ENCODE measurements at places on chromosomes 6 and 20.

- no peak for DNase-seq
These were observed 12.8 kb downstream of the KIAA0408 start for GRCh38 chr6:127446356-127446755.

GRCh38 chr6:21000331-21000801, 466.1 kb downstream of the CDKAL1 start:
- no peak for DNase-seq

DNA sequence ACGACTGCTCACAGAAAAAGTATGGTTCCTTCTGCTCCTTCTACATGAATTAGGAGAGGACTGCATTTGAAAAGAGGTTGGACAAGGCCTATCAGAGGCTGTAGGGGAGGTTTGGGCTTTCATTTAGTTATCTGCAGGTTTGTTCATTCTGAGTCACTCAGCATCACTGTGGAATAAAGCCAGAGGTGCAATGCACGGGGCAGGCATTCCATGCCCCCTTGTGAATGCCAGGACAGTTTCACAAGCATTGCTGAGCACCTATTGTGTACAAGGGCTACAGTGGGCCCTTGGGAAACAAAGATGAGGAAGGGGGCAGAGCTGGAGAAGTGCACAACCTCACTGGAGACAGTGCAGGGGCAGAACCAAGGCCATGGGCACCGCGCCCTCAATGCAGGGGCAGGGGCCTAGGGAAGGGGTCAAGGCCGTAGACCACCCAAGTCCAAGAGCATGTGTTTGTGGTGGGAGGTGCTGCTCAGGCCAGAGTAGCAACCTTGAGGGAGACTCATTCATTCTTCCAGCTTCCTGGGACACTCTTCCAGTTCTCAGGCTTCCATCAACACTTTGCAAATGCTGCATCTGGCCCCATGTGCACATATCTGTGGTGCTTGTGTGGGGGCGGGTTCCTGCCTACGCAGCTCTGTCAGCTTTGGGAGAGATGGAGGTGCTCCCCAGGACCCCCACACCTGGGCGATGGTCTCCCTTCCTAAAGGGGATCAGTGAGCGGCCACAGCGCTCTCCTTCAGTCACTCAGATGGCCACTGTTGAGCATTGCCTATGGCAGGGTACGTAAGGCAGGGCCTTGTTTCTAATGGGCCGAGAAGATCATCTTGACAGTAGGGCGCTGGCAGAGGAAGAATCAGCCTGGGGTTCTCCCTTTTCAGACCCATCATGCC, 204.5 kb downstream of the SYNDIG1 start:
- no peak for DNase-seq

DNA sequence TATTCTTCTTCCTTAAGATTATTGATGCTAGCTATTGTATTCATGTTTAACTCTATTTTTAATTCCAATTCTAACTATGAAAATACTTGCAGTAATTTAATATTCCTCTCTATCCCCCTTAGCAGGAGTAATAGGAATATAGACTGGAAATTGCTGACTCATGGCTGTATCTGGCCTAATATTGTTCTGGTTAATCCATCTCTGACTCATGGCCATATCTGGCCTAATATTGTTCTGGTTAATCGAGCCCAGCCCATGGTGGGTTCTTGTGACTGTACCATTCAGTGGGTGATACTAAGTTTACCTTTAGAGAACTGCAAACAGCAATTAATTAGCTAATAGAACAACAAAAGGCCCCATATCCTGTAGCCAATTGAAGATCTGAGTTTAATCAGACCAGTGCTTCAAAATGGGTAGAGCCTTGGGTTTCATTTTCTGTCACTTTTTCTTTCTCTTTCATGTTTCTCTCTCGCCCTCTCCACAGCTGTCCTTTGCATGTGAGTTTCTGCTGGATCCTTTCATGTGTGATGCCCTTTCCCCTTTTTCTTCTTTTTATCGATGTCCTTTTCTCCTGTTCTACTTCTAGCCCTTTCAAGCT, 50.6 kb downstream of the SLC22A3 start:
- DNase-seq, result no peak

- DNase-seq, result no peak
These were observed 154.6 kb upstream of the AFDN start for GRCh38 chr6:167671977-167672687.

- no peak for DNase-seq
These were observed 68.7 kb upstream of the STMND1 start for GRCh38 chr6:17032988-17033634.
